ENCODE measurements at places on chromosomes 1 and 21. TPM values are rescaled to one million over a fixed set of nuclear protein-coding genes. Genes with fewer than 3 reads are reported as not detected.
A peak's percentile ranks its signal among the peaks of the same experiment; 100 is the strongest.

- DNase-seq: peak; percentile 75
Observed at GRCh38 chr1:204072931-204073836, at the start of gene SOX13. Gene SOX13, plus strand, starts transcription at chr1:204073115. Its CDS starts 39,801 bp downstream, at chr1:204112916.

DNA sequence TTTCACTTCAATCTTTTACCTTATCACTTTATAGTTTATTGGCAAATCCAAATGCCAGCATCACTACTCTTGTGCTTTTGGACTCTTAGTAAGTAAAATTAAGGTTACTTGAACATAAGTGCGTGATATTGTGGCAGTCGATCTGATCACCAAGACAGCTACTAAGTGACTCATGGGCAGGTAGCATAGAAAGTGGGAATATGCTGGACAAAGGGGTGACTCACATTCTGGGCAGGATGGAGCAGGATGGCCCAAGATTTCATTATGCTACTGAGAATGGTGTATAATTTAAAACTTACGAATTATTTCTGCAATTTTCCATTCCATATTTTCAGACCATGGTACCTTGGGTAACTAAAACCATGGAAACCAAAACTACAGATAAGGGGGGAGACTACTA lies 120.2 kb downstream of the ROR1 start:
- DNase-seq: no peak

- no peak for DNase-seq
Observed at GRCh38 chr1:93171549-93172034, 8.6 kb downstream of the TMED5 start.

The LCE1B gene
- not detected for total RNA-seq

DNA sequence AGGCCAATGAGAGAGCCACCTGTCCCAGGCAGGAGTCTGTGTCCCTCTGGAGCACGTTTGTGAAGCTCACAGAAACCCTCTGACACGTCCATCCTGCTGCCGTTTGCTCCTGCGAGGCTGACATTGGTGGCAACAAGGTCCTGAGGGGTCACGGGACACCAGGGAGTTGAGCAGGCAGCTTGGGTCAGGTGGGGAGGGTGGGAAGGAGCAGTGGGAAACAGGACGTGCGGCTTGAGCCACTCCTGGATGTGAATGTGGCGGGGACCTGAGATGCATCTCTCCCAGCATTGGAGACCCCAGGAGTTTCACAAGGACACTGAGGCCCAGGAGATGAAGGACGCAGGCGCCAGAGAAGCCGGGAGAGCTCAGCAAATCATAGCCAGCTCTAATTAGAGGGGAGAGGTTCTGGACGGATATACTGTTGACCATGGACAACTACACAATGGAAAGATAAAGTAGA lies 149.0 kb downstream of the PEX14 start:
- DNase-seq: no peak

DNA sequence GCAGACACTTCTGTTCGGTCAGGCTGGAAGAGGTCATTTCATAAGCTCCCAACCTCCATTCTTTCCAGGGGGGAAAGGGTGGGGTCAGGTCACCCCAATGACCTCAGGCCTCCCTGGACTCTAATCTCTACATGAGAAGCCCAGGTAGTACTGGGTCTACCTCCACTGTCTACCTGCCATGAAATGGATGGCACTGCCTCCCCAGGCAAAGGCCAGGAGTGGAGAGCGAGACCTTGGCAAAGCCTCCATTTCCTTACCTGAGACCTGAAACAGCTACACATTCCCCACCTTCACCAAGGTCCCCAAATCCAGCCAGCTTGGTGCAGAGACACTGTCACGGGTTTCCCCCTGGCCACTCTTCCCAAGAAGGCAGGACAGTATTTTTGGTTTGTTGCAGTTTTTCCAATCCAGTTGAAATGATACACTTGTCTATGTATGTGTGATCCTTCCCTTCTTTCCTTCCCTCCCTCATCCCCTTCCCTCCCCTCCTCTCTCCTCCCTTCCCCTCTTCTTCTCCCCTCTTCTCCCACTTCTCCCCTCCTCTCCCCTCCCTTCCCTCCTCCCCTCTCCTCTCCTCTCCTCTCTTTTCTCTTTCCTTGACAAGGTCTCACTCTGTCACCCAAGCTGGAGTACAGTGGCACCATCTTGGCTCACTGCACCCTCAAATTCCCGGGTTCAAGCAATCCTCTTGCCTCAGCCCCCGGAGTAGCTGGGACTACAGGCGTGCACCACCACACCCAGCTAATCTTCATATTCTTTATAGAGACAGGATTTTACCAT lies 16.1 kb downstream of the BTG2 start:
- DNase-seq: no peak

DNA sequence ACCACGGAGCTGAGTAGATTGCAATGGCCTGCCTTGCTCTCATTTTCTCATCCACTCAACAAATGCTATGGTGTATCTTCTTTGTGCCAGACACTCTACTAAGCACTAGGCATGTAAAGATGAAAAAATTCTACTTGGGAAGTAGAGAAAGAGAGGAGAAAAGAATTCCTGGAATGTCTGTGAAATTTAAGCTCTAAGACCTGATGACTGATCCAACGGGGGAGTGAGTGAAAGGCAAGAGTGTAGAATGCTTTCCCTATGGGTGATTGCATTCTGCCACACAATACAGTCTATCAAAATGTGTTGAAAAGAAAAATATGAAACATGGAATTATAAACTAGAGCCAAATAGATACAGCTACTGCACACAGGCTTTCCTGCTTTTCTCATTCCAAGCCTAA lies 82.3 kb downstream of the CYYR1 start:
- no peak for DNase-seq

The PDE4B gene
- total RNA-seq: 9.4 TPM

GRCh38 chr1:84712276-84712874 lies 22.1 kb upstream of the SSX2IP start:
- peak; percentile 9 for DNase-seq

The TAS1R1 gene
- not detected for total RNA-seq

- no peak for DNase-seq
Observed at GRCh38 chr1:246069581-246069980, 437.5 kb downstream of the SMYD3 start.

GRCh38 chr1:64471218-64472039 lies 1.5 kb downstream of the CACHD1 start:
- no peak for DNase-seq

GRCh38 chr1:232249339-232249738 lies 380.6 kb downstream of the SIPA1L2 start:
- DNase-seq: no peak

The OLIG2 gene
- 1.7 TPM for total RNA-seq

DNA sequence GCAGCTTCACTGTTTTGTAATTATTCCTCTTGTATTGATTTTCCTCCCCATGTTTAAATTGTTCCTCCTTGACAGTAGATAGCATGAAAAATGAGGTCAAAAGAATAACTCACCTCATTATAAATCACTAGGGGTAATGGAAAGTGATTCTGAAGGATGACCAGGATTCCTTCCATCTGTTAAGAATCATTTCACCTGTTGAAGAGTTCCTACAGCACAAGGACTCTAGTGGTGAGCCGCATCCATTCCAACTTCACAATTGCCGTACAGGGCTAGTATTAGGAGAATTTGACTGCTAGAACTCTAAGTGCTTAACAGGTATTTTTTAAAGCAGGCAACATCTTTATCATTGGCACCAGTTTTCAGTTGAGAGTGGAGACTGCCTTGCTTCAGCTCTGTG lies 13.7 kb downstream of the PPP1R12B start:
- DNase-seq: no peak

The LCE3D gene
- total RNA-seq: not detected

The OR6F1 gene
- not detected for total RNA-seq

DNA sequence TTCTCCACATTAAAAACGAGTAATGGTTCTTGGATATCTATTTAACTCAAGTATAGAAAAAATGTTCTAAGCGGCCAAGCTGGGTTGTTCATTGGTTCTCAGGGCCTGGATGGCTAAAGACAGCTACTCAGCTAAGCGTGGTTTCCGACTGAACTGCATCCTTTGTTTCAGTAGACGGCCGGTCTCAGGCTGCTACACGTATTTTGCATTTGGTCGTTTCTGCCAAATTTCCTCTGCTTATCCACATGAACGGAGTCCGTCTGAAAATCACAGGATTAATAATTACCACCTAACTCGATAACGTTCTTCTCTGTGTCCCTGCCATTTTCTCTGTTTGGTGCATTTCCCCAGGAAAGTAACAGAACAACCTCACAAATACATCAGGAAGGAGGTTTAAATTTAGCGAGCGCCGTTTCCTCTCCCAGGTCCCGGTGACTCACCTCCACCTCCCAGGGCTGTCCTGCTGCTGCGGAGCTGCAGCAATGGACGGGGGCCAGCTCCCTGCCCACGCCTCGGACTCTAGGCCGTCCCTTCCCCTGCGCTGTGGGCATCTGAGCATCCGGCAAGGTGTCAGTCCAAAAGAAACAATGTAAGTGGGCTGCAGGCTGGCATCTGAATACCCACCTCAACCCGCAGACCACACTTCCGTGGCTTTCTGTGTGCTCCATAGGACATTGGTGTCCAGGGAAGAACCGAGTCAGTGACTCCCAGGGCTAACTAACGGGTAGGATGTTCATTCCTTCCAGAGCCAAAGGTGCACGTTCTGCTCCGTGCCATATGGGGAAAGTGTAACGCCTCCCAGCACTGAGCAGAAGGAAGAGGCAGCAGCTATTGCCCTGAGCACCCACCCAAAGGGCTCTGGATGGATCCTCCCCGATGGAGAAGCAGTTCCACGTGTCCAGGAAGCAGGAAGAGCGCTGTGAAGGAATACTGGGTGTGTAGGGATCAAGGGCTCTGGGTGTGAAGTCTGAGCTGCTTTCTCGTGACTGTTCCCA lies 4.1 kb upstream of the GABRD start:
- peak; percentile 36 for DNase-seq

- DNase-seq: no peak
Observed at GRCh38 chr1:172269084-172269483, 151.4 kb upstream of the C1orf105 start.

The TCHHL1 gene
- total RNA-seq: not detected

DNA sequence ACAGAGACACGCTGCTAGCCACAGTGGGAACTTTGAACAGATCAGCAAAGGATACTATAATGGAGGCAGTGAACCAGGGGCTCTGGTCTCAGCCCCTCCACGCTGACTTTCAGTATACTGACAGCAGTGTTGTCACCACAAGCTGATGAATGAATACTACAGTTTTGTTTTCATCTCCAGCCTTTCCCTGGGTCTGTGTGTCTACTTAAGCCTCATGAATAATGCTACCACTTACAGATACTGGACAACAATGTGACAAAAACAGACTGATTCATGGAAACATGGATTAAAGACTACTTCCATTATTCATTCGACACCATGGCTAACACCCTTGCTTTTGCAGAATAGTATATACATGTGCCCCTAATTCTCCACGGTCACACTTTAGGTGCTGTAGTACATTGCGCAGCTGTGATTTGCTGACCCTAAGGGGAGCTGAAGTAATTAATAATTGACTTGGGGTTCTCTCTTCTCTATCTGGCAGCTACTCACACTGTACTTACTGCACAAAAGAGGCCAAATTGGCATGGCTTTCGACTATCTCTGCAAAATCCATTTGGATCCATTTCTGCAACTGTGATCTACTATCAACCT lies 203.2 kb upstream of the LYPLAL1 start:
- no peak for DNase-seq

The NID1 gene
- total RNA-seq: 19.2 TPM

DNA sequence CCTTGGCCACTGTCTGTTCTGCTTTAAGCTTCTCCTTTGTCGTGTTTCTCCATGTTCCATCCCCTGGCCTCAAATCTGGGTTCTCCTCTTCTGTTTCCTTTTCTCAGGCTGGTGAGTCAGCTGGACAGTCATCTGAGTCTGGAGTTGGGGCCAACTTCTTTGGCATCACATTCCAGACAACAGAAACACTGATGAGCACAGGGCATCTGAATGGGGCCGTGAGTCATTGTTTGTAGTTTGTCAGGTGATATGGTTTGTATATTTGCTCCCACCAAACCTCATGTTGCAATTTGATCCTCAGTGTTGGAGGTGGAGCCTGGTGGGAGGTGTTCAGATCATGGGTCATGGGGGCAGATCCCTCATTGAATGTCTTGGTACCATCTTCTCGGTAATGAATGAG lies 14.3 kb upstream of the OLIG2 start:
- DNase-seq: peak; percentile 89

GRCh38 chr1:94117259-94117851 lies 3.6 kb downstream of the ABCA4 start:
- DNase-seq: no peak

The PWP2 gene
- total RNA-seq: 11.5 TPM

- DNase-seq: no peak
Observed at GRCh38 chr1:178581351-178582303, 68.7 kb downstream of the TEX35 start.

DNA sequence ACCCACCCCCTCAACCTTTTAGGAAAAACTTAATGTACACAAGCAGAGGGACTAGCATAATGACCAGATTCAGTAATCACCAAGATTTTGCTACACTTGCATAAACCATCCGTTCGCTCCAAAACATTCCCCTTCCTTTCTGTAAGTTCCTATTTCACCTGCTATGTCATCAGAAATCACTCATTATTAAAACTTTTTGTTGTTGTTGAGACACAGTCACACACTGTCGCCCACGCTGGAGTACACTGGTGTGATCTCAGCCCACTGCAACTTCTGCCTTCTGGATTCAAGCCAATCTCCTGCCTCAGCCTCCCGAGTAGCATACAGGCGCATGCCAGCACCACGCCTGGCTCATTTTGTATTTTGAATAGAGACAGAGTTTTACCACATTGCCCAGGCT lies 3.4 kb downstream of the MRPL20 start:
- DNase-seq: no peak

GRCh38 chr1:109218516-109218915 lies 4.8 kb downstream of the SARS1 start:
- no peak for DNase-seq

Data from H4 (cell line).